Tongue (tissue), 3 donors: ENCODE measurements at places on chromosomes 13 and 19. TPM values are rescaled to one million over a fixed set of nuclear protein-coding genes. Genes with fewer than 3 reads are reported as not detected.

DNA sequence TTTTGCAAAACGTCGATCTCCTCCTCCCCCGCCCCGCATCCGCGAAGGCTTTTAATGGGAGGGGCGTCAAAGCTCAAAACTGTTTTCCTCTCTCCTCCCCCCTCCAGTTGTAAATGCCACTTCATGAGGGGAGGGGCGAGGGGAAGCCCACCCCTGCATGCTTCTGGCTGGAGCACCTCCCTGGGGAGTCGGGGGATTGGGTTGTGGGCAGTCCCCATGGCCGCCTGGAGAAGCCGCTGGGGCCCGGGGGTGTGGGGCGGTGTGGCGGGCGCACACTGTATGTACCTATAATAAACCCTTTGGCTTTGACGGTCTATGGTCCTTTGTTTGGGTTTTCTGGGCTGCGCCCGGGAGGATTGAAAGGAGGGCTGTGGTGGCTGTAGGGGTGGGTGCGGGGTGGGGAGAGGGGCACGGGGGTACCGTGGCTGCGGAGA is 505 bp upstream of the SHKBP1 start:
- DNase-seq, result no peak

The CCDC8 gene
- 68.8 TPM for total RNA-seq

DNA sequence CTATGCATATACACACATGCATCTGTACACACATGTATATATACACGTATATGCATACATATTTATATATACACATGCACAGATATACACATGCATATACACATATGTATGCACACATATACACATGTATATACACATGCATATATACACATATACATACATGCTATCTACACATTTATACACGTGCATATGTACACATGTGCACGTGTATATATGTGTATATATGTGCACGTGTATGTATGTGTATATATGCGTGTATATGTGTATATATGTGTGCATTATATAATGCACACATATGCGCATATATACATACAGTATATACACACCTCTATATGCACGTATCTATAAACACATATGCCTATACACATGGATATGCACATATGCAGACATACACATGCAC is 17.8 kb downstream of the ARHGEF7 start:
- no peak for DNase-seq

DNA sequence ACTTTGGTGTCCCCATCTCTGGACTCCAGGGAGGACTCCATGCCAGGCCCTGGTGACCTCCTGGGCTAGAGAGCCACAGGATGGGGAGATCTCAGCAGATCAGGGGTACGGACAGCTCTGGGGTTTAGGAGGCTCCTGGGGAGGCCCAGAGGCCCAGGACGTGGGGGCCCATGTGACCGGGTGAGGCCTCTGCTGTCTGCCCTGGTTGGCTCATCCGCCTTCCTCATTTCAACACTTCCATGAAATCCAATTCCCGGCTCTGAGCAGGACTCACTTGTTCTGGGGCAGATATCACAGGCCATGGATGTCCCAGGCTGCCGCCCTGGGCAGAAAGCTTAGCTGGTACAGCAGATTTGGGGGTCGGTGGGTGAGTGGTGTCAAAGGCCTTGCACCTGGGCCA is 1.1 kb upstream of the PRAM1 start:
- no peak for DNase-seq

DNA sequence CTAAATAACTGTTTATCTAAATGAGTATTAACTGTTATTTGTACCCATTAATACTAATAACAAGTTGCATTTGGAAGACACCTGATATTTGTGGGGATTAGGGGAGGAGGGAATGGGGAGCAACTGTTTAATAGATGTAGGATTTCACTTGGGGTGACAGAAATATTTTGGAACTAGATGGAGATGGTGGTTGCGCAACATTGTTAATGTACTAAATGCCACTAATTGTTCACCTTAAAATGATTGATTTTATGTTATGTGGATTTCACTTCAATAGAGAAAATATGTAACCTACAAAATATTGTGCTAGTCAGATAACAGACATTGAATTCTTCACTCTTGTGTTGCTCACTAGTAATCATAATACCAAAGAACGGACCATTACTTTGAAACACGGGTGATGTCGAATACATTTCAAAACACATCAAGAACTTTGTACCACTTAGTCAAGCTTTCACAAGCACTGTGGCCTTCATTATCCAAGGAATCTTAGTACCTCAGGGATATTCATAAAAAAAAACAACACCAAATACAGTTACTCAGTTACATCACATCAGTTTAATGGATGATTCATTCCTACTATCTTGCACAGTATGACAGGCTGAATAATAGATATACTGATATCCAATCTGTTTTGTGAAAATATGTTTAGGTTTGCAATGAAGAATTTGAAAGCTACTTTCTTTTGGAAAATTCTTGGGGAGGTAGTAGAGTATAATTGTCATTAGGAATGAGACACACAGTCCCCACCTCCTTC is 721.8 kb downstream of the PCDH9 start:
- DNase-seq, result no peak

- no peak for DNase-seq
Observed at GRCh38 chr19:5953030-5953589, 24.8 kb downstream of the RANBP3 start.

The NLRP5 gene
- total RNA-seq, result not detected

The ZSCAN4 gene
- not detected for total RNA-seq

GRCh38 chr13:93201992-93202558 is 24.5 kb upstream of the GPC6 start:
- no peak for DNase-seq

DNA sequence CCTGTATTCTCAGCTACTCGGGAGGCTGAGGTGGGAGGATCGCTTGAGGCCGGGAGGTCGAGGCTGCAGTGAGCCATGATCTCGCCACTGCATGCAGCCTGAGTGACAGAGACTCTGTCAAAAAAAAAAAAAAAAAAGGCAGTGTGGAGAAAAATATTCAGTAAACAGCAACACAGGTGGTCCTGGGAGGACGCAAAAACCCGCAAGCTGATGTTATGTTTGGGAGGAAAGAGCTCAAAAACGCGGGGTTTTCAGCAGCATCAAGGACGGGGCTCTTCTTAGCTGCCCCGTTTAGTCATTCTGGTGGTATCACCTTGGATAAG is 599 bp upstream of the ZNF784 start:
- DNase-seq, result no peak

The SPACA4 gene
- total RNA-seq, result not detected

The ZNF763 gene
- 4.4 TPM for total RNA-seq

DNA sequence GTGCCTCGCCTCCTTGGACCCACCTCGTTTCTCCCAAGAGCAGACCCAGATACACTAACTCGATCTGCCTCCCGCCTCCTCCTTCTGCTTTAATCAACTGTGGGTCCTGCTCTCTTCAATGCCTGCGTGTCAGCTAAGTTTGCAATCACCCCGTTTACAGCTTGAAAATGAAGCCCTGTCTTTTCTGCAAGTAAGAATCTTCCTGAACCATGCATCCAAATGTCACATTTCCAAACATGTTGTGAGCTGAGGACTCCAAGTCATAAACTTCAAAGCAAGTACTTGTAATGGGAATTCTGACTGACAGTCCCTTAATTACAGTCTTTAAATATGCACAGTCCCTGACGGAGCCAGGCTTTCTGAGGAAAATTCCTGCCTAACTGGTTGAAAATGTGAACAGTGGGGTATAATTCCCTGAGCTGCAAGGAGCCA is 154.9 kb upstream of the UQCRFS1 start:
- no peak for DNase-seq

The C1QTNF9 gene
- total RNA-seq, result 3.8 TPM

The ZNF552 gene
- 5.7 TPM for total RNA-seq

- DNase-seq, result peak; percentile 40
Observed at GRCh38 chr19:30704771-30705330, 332.7 kb downstream of the ZNF536 start.

GRCh38 chr19:16051254-16052025 is 24.9 kb upstream of the TPM4 start:
- DNase-seq, result no peak

The ZNF880 gene
- 27.4 TPM for total RNA-seq

The PINLYP gene
- 2.7 TPM for total RNA-seq

DNA sequence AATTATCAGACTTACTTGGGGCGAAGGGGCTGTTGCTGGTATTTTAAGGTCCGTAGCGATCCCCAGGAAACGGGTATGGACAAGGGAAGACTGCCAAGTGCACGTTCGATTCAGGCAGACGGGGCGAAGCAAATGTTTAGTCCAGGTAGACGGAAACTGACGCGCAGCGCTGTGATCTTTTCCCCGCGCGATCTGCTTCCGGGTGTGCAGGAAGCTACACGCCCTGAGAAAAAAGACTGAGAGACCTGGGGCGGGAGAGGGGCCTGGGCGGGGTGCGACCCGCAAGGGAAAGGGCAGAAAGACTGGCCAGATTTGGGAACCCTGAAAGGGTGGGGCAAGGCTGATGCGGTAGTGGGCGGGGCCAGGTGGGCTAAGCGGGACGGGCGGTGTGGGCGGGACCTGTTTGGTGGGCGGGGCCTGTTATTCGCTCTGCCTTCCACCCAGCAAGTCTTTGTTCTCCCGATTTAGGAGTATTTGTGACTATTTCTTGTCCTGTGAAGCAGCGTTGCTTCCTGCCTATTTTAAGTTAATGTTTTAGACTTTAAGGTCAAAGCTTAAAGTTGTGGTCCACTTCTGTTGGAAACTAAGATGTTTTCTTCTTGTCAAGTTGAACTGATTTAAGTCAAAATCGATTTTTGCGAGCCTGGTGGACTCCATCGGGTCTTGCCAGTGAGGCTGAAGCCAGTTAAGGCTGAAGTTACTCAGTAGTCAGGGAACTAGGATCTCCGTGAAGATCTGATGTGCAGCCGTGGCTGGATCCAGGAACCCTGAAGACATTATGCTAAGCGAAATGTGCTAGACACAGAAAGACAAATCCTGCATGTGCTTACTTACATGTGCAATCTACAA is at the start of gene ZNF836:
Gene ZNF836, minus strand, starts transcription at position 301 of the 849 bp plus-strand sequence. CDS start 3,549 bp downstream, outside the sequence.
- DNase-seq, result peak; percentile 93

The KLHL1 gene
- 0.31 TPM for total RNA-seq

The OR4F17 gene
- not detected for total RNA-seq

DNA sequence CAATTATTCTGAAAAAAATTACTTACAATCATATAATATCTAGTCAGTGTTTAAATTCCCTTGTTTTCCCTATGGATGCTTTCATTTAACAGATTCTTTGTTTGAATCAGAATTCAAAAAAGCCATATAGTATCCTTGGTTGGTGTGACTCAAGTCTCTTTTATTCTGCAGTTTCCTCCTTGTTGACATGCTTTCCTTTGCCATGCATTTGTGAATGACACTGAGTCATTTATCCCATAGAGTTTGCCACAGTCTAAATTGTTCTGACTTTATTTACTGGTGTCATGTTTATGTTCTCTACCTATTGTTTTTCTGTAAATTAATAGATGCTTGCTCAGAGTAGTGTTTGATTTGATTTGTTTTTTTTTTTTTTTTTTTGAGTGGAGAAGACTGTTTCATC is 893.8 kb upstream of the SLC10A2 start:
- no peak for DNase-seq

DNA sequence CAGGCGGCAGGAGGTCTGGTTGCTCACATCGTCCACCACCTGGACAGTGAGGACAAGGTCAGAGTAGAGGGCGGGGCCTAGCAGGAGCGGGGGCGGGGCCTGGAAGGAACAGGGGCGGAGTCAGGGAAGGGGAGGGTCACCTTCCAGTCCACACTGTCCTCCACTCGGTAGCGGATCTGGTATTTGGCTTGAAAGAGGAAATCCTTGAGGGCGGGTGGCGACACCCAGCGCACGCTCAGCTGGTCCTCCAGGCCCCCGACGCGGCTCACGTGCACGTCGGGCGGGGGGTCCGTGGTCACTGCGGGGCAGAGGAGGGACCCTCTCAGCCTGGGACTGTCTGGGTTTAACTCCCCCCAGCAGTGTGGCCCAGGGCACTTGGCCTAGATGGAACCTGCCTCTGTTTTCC is 8.2 kb downstream of the REX1BD start:
- DNase-seq, result no peak

GRCh38 chr13:95615539-95615938 is 29.0 kb downstream of the DZIP1 start:
- no peak for DNase-seq

GRCh38 chr19:57786906-57787305 is 17.4 kb downstream of the ZNF586 start:
- DNase-seq, result no peak

- DNase-seq, result no peak
Observed at GRCh38 chr19:39848392-39848791, 2.2 kb upstream of the FBL start.

GRCh38 chr19:1259206-1259875 is 9.8 kb upstream of the CIRBP start:
- peak; percentile 52 for DNase-seq

The YJEFN3 gene
- 0.62 TPM for total RNA-seq

- DNase-seq, result no peak
Observed at GRCh38 chr13:103068836-103069235, 2.6 kb upstream of the SLC10A2 start.

- DNase-seq, result no peak
Observed at GRCh38 chr13:32791545-32792172, 205.4 kb downstream of the PDS5B start.

GRCh38 chr13:54383604-54384003 is 1355.0 kb downstream of the OLFM4 start:
- DNase-seq, result no peak
